ENCODE measurements at places on chromosomes 3 and 15.

GRCh38 chr15:92244703-92245102 lies 149.0 kb upstream of the ST8SIA2 start:
- no peak for DNase-seq

DNA sequence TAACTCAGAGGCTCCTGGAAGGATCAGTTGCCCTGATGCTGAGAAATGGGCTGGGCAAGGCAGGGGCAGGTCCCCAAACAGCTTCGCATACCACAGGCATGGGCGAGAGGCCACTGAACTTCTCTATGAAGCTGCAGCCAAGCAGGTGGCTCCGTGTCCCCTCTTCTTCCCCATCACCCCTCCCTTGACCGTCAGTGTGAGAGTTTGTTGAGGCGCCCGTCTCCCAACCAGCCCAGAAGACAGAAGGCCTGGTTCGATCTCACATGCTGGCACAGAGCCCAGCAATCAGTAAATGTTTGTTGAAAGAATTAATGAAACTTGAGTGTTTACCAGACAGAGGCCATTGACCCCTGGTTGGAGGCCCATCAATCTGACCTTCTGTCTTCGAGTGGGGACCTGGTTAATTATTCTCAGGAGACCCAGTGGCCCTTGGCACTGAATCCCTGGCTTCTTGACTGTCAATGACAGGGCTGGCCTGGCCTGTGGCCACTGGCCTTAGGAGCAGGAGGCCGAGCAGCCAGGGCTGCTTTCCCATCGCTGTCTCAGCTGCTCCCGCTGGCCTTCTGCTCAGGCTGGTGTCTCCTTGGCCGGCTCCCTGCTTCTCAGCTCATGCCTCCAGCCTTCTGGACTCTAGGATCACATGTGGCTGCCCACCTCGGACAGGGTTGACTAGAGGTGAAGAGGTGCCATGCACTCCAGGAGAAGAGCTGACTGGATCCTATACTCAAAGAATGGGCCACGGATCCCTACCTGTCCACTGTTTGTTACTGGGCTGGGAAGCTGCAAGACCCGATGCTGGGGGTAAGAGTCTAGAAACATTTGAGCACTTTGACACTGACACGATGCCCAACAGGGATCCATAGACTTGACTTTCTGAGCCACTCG lies 113.4 kb downstream of the ASB7 start:
- DNase-seq, result no peak

DNA sequence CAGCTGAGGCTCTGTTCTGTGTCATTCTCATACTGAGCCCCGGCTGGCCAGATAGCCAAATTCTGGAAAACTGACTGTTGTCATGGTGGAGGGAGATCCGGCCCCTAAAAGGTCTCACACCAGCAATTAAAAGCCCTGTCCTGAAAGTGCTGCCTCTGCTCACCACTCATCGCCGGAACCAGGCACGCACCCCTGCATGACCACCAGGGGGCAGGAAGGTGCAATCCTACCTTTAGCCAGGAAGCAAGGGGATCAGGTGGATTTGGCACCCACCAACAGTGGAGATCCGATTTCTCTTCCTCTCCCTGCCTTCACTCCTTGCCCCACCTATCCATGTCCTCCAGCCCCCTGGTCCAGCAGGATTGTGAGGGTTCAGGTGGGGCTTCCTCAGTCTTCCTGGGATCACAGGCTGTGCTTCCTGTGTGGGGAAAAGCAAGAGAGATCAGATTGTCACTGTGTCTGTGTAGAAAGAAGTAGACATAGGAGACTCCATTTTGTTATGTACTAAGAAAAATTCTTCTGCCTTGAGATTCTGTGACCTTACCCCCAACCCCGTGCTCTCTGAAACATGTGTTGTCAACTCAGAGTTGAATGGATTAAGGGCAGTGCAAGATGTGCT lies 16.1 kb upstream of the CACNA2D2 start:
- no peak for DNase-seq

GRCh38 chr3:39158148-39158715 lies 4.8 kb upstream of the CSRNP1 start:
- no peak for DNase-seq

DNA sequence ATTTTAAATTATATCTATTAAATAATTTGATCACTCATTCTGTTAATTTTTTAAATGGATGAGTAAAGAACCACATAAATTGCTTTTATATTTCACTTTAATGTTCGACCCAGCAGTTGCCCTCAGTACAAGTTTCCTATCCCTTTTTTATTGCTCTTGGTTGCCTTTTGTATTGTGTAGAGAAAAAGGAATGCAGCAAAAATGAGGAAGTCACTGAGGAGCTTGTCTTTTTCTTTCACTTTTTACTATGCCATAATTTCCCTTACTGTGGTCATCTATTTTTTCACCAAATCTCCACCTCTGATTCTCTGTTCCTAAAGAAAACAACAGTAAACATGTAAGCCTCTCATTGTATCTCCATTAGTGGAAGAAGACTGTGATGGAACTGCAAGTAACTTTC lies 122.7 kb downstream of the B3GALNT1 start:
- DNase-seq, result no peak

DNA sequence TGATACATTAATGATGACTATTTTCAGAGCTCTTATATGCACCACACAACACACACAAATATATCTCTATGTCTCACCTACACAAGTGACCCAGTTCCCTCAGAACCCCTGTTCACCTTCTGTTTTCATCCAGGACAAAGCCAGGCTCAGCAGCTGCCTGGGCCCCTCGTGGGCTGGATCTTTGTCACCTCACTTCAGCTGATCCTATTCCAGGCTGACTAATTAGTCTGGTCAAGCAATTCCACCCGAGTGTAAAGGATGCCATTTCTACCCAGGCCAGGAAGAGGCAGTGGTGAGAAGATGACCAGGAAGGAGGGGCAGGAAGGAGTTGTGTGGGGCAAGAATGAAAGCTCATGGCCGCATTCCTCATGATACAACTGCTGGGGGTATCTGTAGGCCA lies 62.3 kb downstream of the DHX30 start:
- no peak for DNase-seq

DNA sequence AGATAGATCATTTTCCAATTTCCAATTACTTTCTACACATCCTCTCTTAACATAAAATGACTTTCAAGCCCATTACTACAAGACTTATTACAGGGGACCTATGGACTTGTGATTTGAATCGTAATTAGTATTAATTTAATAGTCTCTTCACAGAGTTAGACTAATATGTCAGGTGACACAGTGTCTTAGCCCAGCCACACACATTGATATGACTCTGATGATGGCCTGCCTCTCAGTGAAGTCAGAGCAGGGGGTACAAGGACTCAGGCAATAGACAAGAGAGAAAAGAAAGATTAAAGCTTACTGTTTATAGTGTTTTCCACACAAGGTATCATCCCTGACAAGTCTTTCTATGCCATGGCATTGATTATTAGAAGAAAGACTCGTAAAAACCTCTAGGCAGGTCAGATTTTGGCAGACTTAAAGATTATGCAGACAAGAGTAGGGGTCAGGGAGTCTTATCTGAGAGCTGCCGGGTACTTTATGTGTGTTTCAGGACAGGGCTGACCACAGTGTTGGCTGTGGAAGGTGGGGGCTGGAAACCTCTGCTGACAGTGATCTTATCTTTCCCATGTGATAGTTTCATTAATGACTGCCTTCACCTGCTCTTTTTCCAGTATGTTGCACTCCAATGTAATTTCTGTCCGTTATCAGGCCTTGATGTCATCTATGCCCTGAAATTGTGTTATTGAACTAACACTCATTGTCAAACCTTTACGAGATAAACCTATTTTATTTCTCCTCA lies 50.1 kb downstream of the B3GALNT1 start:
- no peak for DNase-seq

GRCh38 chr3:87367736-87368135 lies 91.4 kb upstream of the POU1F1 start:
- no peak for DNase-seq

GRCh38 chr15:68285259-68285980 lies 7.9 kb downstream of the FEM1B start:
- DNase-seq, result no peak

DNA sequence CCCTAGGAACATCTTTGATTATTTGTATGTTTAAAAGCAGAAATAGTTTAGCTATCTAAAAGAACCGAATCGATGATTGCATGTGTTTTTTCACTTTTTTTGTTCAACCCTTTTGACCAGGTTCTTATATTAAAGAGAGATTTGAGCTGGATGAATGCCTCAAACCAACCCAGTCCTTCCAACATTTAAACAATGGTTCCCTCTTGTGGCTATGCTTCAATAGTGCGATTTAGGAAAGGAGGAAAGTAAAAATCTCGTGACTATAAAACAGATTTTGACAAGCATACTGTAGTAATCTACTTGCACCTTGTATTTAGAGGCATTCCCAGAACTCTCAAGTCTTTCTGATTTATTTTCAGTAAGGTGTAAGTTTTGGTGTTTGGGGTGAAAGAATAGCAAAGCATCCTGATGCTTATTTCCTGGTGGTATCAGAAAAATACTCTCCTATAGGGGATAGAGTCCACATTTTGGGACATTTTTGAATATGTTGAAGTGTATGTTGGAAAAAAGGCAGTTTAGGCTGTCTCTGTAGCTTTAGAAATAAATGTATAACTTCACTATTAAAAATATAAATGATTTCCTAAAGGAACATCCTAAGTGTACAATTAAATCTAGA lies 159.6 kb upstream of the KCNH8 start:
- no peak for DNase-seq

Data from esophagus squamous epithelium (tissue), 5 donors.